Stomach (tissue), 19 donors: ENCODE measurements at places on chromosomes 13 and 19. TPM values are rescaled to one million over a fixed set of nuclear protein-coding genes. Genes with fewer than 3 reads are reported as not detected.
A peak's percentile ranks its signal among the peaks of the same experiment; 100 is the strongest.

The ZNF154 gene
- total RNA-seq = 0.45 TPM

DNA sequence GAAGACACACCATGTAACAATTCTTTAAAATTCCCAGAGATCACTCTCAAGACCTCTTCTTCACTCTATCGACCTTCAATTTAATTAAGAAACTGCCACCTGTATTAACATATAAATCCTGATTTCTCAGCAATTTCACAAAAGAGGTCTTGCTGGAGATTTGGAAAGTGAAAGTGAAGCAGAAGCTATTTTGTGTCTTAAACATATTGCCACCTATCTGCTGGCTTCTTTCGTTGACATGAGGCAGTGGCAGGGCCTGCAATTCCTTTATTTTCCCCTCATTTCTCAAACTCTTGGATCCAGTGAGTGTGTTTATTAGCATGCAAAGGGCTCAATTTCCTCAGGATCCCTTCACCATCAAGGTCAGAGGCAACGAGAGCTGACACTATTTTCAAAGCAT lies 780.2 kb upstream of the SLITRK1 start:
- DNase-seq = no peak

GRCh38 chr13:36028359-36029025 lies 102.7 kb downstream of the DCLK1 start:
- DNase-seq = no peak

The APOC1 gene
- not detected for total RNA-seq

DNA sequence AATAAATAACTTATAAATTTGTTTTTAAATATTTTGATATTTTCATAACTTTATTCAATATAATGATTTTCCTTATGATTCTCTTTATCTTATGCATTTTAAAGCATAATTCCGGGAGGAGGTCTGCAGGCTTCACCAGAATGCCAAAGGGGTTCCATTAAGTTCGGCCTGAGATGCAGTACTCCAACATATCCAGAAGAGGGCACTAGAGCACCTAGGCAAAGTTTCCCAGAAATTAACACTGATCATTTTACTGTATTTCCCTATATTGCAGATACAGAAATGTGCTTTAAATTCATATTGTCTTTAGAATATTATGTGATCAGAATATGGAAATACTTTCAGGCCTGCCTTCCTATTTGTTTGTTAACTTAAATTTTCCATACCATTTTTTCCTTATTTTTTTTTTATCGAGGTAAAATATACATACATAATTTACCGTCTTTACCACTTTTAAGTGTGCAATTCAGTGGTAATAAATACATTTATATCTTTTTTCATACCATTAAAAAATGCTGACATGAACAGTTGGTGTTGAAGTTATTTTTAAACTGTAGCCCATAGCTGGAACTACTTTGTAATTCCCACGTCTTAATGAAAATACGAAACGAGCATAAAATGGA lies 58.9 kb upstream of the TM9SF2 start:
- peak; percentile 72 for DNase-seq

- DNase-seq = no peak
Observed at GRCh38 chr19:17379221-17379631, 2.1 kb upstream of the PLVAP start.

- no peak for DNase-seq
Observed at GRCh38 chr13:72842991-72843390, 61.1 kb downstream of the PIBF1 start.

The LHB gene
- total RNA-seq = not detected

- DNase-seq = peak; percentile 58
Observed at GRCh38 chr19:48608798-48609263, 2.3 kb downstream of the SPACA4 start.

- no peak for DNase-seq
Observed at GRCh38 chr19:37683520-37683919, 28.3 kb upstream of the ZFP30 start.

DNA sequence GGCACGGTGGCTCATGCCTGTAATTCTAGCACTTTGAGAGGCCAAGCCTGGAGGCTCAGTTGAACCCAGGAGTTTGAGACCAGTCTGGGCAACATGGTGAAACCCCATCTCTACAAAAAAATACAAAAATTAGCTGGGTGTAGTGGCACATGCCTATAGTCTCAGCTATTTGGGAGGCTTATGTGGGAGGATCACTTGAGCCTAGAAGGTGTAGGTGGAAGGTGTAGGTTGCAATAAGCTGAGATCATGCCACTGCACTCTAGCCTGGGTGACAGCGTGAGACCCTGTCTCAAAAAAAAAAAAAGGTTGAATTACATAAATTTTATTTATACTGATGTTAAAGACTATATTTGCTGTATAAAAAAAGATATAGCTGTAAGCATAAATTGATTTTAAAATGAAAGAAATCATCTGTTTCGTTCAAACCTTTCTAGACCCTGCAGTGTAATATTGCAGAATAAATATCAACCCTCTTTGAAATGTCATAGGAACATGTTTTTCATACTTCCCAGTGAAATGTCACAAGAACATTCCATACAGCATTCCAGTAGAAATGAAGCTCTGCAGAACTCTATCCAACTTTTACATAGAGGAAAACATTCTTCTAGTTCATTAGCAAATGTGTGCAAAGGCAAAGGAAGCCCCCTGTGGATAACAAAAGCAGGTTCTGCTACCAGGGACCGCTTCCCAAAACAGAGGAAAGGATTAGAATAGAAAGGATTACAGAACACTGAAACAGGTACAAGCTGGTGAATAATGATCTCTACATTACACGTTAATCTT lies 76.0 kb downstream of the CAB39L start:
- peak; percentile 24 for DNase-seq

GRCh38 chr19:54448040-54448773 lies 792 bp upstream of the LENG8 start:
- no peak for DNase-seq

- no peak for DNase-seq
Observed at GRCh38 chr13:94620286-94620896, 18.7 kb downstream of the GPR180 start.

The CLEC4M gene
- not detected for total RNA-seq

The OR7A5 gene
- not detected for total RNA-seq

The ZBTB45 gene
- 49.0 TPM for total RNA-seq

The PRTN3 gene
- total RNA-seq = not detected

DNA sequence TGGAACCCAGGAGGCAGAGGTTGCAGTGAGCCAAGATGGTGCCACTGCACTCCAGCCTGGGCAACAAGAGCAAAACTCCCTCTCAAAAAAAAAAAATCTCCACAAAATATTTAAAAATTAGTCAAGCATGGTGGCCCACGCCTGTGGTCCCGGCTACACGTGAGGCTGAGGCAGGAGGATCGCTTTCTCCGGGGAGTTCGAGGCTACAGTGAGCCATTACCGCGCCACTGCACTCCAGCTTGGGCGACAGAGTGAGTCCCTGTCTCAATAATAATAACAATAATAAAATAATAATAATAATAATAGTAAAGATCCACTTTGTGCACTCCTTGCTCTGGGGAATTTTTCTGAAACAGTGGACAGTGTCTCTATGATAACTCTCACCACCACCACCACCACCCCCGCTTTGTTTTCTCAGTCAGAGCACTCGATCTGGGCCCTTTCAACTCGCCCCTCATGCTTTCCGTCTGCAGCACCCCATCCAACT lies 8.7 kb downstream of the NAPSA start:
- no peak for DNase-seq

DNA sequence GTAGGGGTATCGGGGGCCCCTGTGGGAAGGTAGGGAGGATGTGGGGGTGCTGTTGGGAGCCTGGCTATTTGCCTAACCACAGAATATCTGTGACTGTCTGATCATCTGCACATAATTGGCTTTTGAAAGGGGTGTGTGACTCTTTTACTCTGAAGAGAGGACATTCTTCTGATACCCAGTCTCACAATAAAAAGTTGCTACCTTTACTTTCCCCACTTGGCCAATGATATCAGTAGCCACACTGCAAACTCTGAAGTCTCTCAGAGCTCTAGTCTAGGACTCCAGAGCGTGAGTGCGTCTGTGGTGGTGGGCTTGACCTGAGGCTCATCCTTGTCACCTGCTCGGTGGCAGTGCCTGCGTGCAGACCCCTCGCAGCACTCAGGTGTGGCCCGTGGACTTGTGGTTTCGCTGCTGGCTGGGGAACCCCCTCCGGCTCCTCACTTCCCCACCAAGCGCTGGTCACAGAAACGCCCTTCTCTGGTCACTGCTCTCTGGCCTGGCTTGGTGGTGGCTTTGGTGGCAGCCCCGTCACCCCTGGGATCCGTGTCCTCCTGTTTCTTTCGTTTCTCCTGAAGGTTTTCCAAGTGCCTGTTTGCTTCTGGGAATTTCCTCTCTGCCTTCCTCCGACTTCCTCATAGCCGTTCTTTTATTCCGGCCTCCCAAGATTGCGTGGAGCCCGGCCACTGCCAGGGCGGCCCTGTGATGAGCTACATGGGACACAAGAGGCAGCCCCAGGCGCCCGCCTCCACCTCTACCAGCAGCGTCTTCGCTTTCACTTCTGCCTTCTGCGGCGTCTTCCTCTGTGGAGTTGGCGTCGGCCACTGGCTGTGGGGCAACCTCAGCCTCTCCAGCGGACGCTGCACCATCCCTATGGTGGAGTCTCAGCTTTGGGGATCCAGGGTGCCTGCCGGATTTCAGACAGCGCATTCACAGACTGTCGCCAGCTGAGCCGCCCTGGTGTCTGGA lies 78.0 kb downstream of the ATP11A start:
- no peak for DNase-seq

The ZNF547 gene
- total RNA-seq = not detected
